ENCODE measurements at places on chromosomes 13 and 19.

GRCh38 chr13:97212601-97213040 lies 9.5 kb upstream of the MBNL2 start:
- DNase-seq, result no peak

GRCh38 chr13:112064222-112064621 lies 2.7 kb upstream of the SOX1 start:
- no peak for DNase-seq

- DNase-seq, result no peak
Measured at GRCh38 chr13:40391788-40392187, 274.7 kb downstream of the FOXO1 start.

- DNase-seq, result no peak
Measured at GRCh38 chr19:18060472-18060871, 26.3 kb downstream of the IL12RB1 start.

DNA sequence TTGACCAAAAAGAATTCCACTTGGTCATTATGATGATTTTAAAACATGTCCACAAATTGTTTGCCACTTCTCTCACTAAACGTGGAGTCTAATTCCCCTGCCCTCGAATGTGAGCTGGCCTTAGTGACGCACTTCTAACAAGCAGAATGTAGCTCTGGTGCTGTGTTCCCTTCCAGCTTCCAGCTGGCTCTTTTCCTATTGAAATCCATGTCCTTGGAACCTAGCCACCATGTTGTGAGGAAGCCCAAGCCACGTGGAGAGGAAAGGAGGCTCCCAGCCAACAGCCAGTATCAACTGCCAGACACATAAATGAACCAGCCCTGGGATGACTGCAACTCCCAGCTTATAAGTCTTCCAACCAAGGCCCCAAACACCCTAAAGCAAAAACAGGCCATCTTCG lies 23.6 kb upstream of the CEBPA start:
- no peak for DNase-seq

- no peak for DNase-seq
Measured at GRCh38 chr19:48914181-48914580, 14.1 kb downstream of the NUCB1 start.

- DNase-seq, result no peak
Measured at GRCh38 chr13:61600360-61601033, 184.8 kb upstream of the PCDH20 start.

- DNase-seq, result peak; percentile 18
Measured at GRCh38 chr19:50830266-50831025, 2.9 kb downstream of the KLK15 start.

Data from urothelium cell line (cell line).